ENCODE measurements at places on chromosomes 7 and 10.
A peak's percentile ranks its signal among the peaks of the same experiment; 100 is the strongest.

- DNase-seq, result no peak
Observed at GRCh38 chr10:120426306-120426705, 30.7 kb upstream of the PLPP4 start.

- peak; percentile 85 for DNase-seq
Observed at GRCh38 chr7:47600199-47601118, 18.5 kb upstream of the TNS3 start.

DNA sequence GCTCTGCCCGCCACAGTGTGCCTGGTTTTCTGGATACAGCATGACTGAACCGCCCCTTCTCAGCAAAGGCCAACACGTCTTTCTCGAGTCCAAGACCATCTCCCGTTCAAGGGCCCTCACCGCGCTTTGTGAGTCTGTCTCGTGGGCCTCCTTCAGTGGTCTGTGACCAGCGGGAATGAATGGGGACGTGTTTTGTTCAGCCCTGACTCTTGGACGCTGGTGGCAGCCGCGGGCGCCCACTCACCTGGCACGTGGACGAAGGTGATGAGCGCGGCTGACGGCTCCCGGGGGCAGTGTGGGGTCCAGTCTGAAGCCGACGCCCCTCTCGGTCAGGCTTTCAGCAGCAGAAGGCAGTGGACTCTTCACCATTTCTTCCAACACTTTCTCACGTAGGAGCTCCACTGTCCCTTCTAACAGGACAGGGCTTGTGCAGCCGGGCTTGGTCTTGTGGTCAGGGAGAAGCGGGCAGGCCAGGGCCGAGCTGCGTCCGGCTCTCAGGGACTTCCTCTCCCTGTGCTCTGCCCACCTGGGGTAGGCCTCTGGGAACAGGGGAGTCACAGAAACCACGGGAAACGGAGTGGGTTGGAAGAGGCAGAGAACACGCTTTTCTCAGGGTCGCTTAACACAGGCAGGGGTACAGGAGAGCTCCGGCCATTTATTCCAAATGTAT, 30.4 kb downstream of the AMZ1 start:
- no peak for DNase-seq

DNA sequence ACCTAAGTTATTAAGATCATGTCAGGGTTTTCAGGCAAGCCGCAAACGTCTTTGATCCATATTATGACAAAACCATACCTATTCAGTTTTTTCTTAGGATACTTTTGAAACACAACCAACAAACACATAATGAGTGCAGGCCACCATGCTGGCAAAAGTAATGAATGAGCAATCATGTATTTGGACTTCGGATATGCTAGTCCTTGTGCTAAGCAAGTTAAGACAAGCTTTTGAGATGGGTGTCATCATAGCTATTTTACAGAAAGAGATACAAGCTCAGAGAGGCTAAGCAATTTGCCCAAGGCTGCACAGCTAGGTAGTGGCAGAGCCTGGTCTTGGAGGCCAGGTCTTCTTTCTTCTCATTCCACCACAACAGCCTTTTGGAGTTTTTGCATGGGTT, 12.5 kb upstream of the KCNK18 start:
- DNase-seq, result no peak

DNA sequence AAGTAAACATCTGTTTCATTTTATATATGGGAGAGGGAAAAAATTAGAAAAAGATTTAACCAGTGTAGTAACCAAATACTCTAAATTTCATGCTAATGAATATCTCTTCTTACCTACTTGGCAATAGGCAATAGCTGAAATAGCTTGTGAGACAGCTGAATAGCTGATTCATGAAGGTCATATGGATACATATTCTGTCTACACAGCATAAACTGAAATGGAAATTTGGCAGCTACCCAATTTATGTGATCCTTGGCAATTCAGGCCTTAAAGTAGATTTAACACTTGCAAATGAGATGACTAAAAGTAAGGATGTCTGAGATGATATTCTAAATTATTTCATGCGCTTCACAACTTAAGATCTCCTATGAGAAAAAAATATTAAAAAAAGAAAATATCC, 261.2 kb upstream of the SEMA3A start:
- DNase-seq, result peak; percentile 20

DNA sequence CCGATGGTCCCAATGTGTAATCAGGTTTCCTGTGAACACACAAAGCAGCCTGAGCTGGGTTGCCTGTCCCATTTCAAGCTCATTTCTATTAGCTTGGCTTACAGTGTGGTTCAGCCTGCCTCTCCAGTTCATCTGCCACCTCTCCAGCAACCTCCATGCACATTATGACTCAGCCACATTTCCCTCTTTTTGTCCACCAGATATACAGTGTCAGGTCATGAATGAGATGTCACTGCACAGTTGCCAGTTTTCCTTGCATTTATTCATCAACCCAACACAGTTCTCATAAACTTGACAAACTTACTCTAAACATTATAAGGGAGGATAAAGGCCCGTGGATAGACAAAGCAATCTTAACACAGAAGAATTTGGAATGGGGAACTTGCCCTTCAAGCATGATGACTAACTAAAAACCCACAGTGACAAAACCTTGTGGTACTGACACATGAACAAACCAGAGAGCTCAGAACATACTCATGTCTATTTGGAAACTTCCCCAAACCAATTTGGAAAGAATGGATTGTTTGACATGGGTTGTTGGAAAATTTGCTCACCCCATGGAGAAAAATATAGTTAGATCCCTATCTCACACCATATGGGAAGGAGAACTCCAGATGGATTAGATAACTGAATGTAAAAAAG, 2.5 kb upstream of the CFAP58 start:
- no peak for DNase-seq

DNA sequence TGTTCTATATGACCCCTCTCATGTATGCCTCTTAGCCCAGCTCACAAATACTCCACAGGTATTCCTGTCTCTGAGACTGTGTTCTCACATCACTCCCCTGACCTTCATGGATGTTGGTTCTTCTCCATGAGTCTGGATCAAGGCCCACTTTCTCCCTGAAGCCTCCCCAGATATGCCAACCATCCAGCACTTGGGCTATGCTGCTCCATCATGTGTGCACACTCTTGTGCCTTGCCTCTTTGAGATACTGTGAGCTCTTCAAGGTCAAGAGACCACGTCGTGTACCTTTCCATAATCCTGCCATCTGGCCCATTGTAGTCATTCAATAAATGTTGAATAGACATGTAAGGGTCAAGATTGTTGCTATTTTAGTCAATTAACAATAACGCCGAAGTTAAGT, 30.1 kb upstream of the TM9SF3 start:
- DNase-seq, result no peak

- DNase-seq, result no peak
Observed at GRCh38 chr7:19401461-19401860, 256.2 kb upstream of the FERD3L start.

- peak; percentile 49 for DNase-seq
Observed at GRCh38 chr10:95289003-95289920, 1.5 kb downstream of the PDLIM1 start.

GRCh38 chr7:99576251-99576650, 17.8 kb downstream of the ZNF655 start:
- DNase-seq, result no peak

DNA sequence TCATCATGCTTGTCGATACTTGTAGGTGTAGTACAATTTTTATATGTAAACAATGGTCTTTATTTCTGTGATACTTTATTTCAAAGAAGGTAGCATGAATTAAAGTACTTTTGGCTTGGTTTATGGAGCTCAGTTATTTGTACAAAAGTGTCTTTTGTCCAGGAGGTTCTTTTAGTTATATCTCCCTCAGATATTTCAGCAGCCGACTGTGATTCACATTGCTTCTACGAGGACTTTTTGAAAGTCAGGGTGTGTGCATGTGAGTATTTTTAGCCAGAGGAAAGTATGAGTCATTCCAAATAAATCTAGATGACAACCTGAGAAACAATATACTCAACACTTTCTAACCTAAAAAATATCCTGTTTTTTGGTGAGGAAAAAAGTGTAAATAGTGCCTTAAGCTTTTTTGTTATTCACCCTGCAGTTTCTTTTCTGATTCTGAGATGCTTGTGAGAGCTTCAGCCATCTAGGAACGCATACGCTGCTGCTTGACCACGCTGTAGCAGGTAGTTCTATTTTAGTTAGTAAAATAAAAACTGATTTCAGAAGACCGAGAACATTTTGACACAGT, 595 bp upstream of the SUN1 start:
- peak; percentile 93 for DNase-seq

DNA sequence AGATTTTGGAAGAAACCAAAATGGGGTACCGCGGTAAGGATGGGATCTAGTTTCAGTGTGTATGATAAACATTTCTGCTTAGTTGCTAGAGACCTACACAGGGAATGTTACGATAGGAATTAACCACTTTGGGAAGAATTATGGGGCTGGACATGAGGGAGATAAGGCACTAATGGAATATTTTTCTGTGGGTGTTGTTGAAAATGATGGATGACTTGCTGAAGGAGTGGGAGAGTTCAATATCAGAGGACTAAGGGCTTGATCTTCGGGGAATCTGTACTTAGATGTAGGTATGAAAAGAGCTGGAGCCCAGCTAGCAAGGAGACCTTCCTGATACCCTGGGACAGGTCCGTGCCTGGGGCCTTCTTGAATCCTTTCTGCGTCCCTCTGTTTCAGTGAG, 303.7 kb downstream of the EXOC4 start:
- DNase-seq, result no peak

DNA sequence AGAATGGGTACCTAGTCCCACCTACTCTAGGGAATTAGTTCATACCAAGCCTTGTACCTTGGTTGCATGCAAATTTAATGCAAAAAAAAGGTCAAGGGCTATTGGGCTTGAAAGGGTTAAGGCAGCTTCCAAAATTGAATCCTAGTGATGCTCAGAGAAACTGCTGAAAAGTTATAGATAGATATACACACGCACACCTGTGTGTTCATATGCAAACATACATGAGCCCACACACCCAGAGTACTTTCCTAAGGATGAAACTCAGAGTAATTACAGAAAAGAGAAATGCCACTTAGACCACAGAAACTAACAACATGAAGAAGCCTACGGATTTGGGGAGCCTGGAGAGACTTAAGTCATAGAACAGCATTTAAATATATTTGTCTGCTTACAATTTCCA, 1.5 kb downstream of the SLC25A13 start:
- DNase-seq, result no peak

DNA sequence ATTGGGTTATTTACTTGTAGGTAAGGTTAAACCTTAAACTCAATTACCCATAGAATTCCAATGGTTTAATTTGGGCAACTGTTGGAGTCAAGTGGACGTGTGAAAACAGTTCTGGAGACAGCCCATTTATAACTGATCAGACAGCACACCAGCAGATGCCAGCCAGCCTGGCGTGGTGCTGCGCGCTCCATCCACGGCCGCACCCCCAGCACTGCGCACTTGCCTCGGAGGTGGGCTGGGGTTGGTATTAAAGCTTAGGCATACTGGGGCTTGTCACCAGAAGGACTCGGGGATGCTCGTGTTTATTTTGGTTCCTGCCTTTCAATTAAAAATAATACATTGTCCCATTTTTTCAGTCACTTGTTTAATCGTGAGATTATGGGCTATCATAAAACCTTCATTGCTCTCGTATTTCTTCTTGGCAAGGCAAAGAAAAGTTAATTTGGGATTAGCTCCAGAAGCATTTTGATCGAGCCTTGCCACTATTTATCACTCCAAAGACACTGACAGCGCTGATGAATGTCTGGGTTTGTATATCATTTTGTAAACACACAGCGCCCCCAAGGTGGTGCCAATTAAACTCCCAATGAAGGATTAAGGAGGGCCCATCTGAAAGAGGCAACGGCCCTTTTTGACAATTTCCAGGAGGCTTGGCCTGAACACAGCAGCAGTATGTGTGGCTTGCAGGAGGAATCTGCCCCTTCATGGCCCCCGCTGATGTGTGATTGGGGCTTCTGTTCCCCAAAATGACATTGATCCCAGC, 204.5 kb upstream of the CXCL12 start:
- DNase-seq, result no peak

DNA sequence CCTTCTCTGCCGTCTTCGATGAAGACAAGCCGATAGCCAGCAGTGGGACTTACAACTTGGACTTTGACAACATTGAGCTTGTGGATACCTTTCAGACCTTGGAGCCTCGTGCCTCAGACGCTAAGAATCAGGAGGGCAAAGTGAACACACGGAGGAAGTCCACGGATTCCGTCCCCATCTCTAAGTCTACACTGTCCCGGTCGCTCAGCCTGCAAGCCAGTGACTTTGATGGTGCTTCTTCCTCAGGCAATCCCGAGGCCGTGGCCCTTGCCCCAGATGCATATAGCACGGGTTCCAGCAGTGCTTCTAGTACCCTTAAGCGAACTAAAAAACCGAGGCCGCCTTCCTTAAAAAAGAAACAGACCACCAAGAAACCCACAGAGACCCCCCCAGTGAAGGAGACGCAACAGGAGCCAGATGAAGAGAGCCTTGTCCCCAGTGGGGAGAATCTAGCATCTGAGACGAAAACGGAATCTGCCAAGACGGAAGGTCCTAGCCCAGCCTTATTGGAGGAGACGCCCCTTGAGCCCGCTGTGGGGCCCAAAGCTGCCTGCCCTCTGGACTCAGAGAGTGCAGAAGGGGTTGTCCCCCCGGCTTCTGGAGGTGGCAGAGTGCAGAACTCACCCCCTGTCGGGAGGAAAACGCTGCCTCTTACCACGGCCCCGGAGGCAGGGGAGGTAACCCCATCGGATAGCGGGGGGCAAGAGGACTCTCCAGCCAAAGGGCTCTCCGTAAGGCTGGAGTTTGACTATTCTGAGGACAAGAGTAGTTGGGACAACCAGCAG, 60.4 kb upstream of the BTBD16 start:
- no peak for DNase-seq

DNA sequence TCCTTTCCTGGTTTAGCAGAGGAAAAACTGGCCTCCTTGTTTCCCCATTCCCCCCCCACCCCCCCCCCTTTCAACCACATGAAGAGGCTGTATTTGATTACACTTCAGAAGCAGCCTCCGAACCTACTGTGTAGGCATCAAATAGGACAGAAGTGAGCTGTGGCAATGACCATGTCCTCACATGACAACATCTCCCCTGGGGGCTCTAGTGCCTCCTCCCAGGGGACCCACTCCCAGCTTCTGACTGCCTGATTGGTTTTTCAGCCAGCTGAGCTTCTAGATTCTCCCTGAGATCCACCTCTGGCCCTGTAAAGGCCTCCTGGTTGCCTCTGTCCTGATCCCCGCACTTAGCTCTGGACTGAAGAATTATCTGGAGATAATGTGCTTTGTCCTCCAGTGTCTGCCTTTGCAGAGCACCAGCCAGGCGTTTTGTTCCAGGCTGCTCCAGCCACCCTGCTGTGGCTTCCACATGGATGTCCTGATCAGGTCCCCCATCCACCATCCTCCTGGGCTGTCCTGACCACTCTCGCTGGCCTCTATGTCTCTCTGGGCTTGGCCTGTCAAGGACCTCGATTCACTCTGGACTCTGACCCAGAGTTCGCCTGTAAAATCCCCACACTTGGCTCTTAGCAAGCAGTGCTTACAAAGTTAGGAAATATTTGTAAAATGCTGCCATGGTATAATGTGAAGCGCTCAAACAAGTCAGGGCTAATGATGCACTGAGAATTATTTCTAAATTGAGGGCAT, 42.4 kb upstream of the TOMM7 start:
- no peak for DNase-seq

GRCh38 chr7:36658335-36659171, 65.7 kb downstream of the AOAH start:
- peak; percentile 87 for DNase-seq

GRCh38 chr10:1483826-1484225, 253.5 kb downstream of the ADARB2 start:
- DNase-seq, result no peak

Data from MCF 10A (cell line).